NCI-H1417 (cell line): ENCODE measurements at places on chromosomes 2 and 18.

GRCh38 chr2:27638037-27638637 is 9.3 kb downstream of the GPN1 start:
- DNase-seq, result no peak

GRCh38 chr18:21177822-21178221 is 64.2 kb upstream of the GREB1L start:
- no peak for DNase-seq

GRCh38 chr2:120749506-120750431 is 14.1 kb downstream of the GLI2 start:
- DNase-seq, result no peak

GRCh38 chr18:79395308-79395640 is 456 bp upstream of the NFATC1 start:
- DNase-seq, result no peak

DNA sequence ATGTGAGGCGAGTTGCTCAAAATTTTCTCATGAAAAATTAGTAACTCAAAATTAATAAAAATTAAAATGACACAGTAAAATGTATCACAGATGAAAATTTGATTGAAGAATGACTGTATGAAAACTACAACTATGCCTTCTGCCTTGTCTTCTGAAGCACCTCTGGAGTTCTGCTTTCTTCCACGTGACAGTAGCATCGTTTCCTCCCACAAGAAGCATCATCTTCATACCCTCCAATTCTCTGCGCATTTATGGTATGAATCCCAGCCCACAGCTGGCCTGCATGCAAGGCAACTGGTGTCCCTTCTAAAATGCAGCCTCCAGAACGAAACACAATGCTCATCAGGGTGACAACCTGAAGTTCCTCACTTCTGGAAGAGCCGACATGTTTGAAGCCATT is 189.9 kb downstream of the MYO1B start:
- DNase-seq, result no peak

- no peak for DNase-seq
Measured at GRCh38 chr2:186125156-186125555, 360.9 kb upstream of the ZC3H15 start.

- no peak for DNase-seq
Measured at GRCh38 chr2:15731213-15731888, 139.7 kb downstream of the DDX1 start.

DNA sequence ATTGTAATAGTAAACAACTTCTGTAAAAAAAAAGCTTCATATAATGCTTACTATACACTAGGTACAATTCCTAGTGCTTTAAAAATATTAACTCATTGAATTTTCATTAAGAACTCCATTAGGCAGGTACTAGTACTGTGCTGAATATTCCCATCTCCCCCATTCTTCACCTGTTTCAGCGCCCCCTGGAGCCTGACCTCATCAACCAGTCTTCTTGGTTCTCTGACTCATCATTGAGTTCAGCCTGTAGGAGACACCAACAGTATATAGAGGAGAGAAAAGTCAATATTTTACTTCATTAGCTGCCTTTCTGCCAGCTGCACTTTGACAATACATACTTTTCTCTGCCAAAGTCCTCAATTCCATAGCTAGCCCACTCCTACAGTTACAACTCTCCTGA is 1009.9 kb upstream of the KLHL29 start:
- no peak for DNase-seq

DNA sequence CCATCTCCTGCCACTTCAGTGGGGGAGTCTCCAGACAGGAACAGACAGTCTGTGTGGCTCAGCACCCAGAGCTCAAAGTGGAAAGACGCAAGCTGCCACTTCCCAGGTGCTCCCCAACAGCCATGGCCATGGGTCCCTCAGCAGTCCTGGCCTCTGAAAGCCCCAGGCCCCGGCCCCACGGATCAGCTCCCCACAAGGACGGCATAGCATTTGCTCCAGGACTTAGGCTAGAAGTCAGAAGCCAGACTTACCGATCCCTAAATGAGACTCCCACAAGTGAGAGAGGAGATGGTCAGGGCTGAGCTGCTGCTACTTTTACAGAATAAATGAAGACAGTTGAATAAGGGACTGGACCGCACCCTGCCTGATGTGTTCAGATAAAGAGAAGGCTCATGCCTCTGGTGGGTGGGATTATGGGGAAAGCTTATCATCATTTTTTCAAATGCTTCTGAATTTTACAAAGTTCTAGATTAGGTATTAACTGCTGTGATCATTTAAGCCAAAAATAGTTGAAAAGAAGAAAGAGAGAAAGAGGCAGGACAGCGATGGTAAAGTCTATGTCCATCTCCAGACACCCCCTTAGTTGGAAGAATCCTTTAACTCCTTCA is 50.5 kb downstream of the ADD2 start:
- DNase-seq, result no peak

GRCh38 chr2:231288590-231288989 is 90.2 kb downstream of the ARMC9 start:
- DNase-seq, result no peak

DNA sequence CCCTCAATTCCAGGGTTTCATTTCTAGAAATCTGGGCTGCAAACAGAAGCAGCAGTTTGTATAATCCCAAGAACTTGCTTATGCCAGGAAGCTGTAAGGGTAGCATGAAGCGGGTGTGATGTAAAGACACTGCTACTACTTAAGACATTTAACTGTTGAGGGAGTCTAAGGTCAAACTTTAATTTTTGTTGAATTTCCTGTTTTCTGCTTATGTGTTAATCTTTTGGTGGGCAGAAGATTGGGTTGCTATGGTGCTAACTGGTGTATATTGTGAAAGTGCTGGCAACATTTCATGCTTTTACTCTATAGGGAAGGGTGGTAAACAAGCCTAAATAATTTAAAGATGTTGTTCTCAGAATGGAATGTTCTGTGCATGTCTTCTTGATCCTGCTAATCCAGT is 2.7 kb downstream of the NCOA1 start:
- DNase-seq, result no peak

DNA sequence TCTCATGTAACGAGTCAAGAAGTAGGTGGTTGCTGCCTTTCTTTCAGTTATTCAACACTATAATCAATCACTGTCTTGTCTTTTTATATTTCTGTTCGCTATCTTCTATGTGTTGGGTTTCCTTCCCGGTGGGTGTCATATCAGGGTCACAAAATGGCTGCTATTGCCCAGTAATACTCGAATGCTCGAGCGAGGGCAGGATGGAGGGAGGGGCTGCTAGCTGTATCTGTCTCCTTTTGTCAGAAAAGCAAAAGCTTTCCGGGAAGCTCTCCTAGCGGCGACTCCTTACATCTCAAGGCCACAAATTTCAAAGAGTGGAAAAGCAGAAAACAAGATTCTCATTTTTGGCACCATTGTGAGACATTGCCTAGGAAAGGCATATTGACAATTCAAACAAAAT is 16.4 kb upstream of the GALNT3 start:
- DNase-seq, result no peak

DNA sequence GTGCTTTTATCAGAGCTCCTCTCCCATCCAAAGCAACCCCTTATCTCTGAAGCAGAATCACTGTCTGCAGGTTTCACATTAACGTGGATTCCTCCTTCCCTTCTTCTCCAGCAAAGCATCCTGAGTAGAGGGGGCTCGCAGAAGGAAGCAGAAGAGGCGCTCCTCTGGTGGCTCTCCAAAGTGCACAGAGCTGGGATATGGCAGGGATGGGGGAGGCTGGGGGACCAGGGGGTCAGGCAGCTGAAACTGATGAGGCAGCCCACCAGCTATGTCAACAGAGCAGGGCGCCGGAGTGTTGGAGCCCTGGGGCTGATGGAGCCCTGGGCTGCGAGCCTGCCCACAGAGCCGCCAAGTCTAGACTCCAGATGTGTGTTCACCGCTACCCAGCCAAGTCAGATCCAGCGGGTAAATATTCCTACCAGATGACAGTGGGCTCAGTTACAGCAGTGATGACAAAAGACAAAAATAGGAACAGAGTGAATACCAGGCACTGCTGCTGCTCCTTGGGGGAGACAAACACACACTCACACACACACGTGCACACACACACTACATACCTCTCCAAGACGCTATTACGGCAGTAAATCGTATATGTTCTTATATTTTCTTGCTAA is 678.3 kb upstream of the ID2 start:
- no peak for DNase-seq

- no peak for DNase-seq
Measured at GRCh38 chr2:178250429-178250828, 56.1 kb downstream of the OSBPL6 start.

DNA sequence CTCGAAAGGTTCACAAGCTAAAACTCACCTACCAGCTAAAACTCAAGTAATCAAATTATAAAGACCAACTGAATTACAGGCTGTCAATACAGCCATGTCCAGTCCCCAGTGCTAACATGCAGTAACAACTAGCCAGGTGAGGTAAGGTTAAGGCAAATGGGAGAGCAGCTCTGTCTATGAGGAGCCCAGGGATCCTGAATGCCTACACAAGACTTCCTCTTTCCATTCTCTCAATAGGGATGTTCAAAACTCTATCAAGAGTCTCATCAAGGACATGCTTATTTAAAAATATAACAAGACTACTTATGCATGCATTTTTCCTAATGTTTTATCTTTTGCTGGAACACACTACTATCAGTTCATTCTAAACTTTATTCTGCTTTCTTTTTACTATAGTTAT is 20.4 kb downstream of the REV1 start:
- no peak for DNase-seq

- DNase-seq, result no peak
Measured at GRCh38 chr18:79961527-79962291, 2.7 kb upstream of the HSBP1L1 start.

- DNase-seq, result no peak
Measured at GRCh38 chr2:197369933-197370320, 59.3 kb upstream of the ANKRD44 start.

- no peak for DNase-seq
Measured at GRCh38 chr2:185393091-185393490, 345.5 kb upstream of the FSIP2 start.

GRCh38 chr2:86285571-86285970 is 51.9 kb downstream of the REEP1 start:
- no peak for DNase-seq

DNA sequence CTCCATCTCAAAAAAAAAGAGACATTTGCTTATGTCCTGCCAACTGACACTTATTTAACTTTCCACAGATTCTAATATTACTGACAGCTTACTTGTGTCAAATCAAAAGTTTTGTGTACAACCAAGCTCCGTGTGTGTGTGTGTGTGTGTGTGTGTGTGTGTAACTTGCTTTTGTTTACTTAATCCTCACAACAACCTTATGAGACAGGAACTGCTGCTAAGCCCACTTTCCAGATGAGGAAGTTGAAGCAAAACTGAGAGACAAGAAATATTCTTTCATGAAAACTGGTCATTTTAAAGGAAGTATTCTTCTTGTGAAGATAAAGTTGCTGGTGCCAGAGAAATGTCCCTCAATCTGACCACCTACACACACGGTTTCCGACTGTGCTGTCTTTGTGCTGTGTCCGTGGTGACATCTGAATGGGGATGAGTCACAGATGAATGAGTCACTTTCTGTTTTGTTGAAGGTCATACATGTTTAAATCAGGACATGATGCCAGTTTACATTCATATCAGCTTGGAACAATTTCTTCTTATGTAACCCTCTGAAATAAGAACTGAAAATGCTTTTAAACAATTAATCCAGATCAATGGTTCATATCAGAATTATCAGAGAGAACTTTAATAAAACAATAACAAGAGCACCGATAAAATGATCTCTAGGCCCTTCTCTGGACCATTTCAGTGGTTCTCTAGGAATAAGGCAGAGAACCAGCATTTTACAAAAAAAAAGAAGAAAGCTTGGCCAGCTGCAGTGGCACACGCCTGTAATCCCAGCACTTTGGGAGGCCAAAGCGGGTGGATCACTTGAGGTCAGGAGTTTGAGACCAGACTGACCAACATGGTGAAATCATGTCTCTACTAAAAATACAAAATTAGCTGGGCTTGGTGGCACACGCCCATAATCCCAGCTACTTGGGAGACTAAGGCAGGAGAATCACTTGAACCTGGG is 95.5 kb downstream of the THNSL2 start:
- DNase-seq, result no peak
